EL (cell line): ENCODE measurements at places on chromosomes 1 and 21.

- DNase-seq: no peak
These were observed 146.8 kb downstream of the NPHP4 start for GRCh38 chr1:5845376-5845775.

- no peak for DNase-seq
These were observed 321.7 kb downstream of the HHAT start for GRCh38 chr1:210650403-210650802.

DNA sequence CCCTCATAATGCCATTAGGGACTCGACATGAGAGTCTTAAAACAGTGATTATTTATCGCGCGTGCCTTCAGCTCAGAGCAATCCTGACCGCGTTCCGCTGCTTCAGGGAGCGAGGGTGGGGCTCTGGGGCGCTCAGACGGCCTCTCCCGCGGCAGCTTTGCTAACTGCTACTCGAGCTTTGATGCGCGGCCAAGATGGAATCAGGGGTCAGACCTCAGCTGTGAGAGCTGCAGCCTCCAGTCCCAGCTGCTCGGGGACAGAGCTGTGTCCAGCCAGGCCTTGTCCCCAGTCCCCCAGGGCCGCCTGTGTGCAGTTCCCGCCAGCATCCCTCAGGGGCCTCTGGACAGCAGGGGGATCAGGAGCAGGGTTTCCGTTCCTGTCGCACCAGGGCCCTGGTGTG lies 104.6 kb upstream of the TTC34 start:
- DNase-seq: no peak

DNA sequence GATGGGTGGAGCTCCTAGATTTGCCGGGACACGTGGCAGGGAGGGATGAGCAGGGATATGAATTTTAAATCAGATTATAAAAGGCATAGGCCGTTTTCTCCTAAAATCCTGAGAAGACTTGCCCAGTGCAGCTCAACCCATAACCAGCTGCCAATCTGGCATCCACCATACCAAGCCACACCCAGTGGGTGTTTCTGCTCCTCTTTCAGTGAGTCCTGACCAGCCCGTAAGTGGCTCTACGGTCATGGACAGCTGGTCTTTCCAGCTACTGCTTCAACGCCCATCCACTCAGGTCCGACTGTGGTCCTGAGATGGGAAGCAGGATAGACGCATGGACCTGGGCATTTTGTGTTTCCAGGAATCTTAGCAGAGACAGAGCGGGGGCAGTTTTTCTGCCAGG lies 107.2 kb downstream of the LAMC2 start:
- no peak for DNase-seq

DNA sequence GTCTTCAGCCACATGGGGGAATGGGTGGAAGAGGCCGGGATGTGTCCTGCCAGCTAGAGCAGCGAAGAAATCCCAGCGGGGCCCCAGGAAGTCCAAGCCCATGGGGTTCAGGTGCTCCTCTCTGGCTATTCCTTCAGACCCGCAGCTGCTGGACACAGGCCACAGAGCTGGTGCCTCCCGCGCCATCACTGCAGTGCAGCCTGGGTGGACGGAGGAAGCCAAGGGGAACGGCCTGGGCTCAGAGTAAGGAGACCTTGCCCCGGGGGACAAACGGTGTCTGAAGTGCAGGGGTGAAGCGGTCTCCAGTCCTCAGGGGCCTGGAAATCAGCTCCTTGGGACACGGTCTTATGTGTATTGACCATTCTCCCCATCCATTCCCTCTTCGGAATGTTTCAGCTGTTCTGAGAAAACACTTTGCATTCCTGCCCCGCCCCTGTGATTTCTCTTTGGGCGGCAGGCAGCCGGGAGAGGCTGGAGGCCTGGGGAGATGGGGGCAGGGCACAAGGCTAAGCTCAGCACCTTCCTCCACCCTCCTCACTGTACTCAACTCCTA lies 18.4 kb downstream of the MTHFR start:
- DNase-seq: peak; percentile 58

- no peak for DNase-seq
These were observed 112.1 kb downstream of the TLR5 start for GRCh38 chr1:223030871-223031400.

GRCh38 chr1:6108937-6109614 lies 63.4 kb downstream of the KCNAB2 start:
- DNase-seq: peak; percentile 54

GRCh38 chr1:107363154-107363553 lies 222.3 kb downstream of the NTNG1 start:
- DNase-seq: no peak

DNA sequence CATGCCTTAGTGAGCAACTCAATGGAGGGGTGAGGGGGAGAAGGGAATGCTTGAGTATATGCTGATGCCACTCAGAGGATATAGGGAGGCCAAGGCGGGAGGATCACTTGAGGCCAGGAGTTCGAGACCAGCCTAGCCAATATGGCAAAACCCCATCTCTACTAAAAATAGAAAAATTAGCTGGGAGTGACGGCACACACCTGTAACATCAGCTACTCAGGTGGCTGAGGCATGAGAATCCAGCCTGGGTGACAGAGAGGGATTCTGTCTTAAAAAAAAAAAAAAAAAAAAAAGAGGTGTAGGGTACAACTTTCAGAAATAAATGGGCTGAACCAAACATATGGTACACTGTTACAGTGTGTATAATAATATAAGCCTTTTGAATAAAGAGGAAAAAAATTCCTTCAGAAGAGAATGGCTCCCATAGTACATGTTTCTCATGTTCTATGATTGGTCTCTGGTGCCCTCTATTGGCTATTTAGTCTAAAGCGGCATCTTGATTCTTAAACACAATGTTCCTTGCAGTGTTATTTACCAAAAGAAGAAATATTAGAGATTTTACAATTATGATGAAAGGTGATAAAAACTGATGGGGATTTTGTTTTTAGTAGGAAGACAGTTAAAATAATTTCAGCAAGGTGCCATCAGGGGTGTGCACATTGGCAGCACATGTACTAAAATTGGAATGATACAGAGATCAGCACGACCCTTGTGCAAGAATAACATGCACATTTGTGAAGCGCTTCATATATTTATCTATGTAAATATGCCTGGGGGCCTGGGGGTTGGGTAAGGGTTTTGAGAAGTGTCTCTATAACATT lies 109.8 kb downstream of the PATJ start:
- DNase-seq: peak; percentile 65

DNA sequence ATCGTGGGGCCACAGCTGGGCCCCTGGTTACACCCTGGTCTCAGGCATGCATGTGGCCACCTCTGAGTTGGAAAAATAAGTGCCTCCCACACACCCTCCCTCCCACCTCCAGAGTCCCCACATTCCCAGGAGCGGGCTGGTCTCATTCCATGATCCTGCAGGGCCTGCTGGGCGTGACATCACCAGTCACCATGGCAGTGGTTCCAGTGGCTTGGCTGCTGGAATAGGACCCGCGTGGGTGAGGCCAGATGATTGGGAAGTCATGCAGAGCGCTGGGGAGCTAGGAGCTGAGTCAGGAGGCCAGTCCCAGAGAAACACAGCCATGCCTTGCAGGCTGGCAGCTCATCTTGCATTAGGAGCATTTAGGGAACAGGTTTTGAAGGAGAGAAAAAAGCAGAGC lies 125.4 kb upstream of the TMEM51 start:
- DNase-seq: peak; percentile 79

DNA sequence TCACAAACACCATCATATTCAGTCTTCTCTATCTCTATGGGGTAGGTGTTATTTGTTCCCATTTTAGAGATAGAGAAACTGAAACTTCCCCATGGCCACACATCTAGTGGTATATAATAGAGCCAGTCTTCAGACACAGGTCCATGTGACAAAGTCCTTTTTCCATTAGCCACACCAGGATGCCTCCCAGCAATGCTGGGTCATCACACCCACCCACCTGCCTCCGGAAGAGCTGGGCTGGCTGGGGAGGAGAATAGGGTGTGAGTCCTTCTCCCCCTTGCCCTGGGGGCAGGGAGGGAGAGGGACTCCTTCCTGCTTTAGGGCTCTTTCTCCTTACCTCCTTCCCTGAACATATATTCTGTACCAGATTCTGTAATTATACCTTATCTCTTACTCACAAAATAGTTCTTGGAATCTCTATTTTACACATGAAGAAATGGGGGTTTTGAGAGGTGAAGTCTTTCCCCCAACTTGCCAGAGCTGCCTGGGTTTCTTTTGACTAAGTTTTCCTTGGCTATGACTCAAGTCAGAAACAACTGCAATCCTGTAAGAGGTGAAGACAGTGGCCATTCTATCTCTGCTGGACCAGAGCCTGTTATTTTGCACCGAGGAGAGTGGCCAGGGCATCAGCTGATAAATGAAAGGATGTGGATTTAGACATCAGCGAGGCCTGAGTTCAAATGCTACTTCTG lies 30.0 kb downstream of the SOX13 start:
- peak; percentile 57 for DNase-seq

DNA sequence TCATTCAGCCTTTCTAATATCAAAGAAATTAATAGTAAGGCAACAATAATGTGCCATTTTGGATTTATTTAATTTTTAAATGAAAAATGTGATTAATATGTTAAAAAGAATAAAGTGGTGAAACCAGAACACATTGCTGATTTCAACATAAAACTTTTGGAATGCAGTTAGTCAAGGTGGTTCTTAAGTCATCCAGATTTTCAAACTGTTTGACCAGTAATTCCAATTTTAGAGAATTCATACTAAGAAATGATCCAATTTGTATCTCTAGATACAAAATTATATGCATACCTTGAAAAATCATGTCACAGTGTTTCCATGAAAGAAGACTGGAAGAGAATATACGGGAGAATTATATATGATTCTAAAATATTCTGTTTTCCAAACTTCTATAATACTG lies 54.2 kb upstream of the MCOLN3 start:
- DNase-seq: no peak
